Smooth muscle cell of the pulmonary artery (primary cell): ENCODE measurements at places on chromosomes 1 and 21. TPM values are rescaled to one million over a fixed set of nuclear protein-coding genes. Genes with fewer than 3 reads are reported as not detected.

Gene APOBEC4
- total RNA-seq: not detected in 2 replicates

Gene GPR25
- not detected in 2 replicates for total RNA-seq

Gene F11R
- 8.5 and 10.0 TPM in 2 replicates for total RNA-seq

Gene AKIRIN1
- 45.0 and 49.9 TPM in 2 replicates for total RNA-seq

Gene CD84
- not detected in 2 replicates for total RNA-seq

Gene BCL2L15
- total RNA-seq: 0.03 and 0.07 TPM in 2 replicates

Gene SUSD4
- total RNA-seq: 0.17 TPM in 1 of 2 replicates, not detected in the other

Gene OR2G6
- total RNA-seq: not detected in 2 replicates

Gene KDM5B
- total RNA-seq: 99.0 and 121 TPM in 2 replicates
